ENCODE measurements at places on chromosomes 16 and 17. TPM values are rescaled to one million over a fixed set of nuclear protein-coding genes. Genes with fewer than 3 reads are reported as not detected.

The TAC4 gene
- not detected for total RNA-seq

The DPEP1 gene
- total RNA-seq, result 0.26 TPM

The MRTFB gene
- total RNA-seq, result 4.3 TPM

The STX1B gene
- total RNA-seq, result 3.5 TPM

The TBC1D3 gene
- not detected for total RNA-seq

The NPB gene
- total RNA-seq, result 0.63 TPM

The KRT222 gene
- not detected for total RNA-seq

The ITGB4 gene
- total RNA-seq, result under 0.01 TPM

The CALCOCO2 gene
- total RNA-seq, result 42.1 TPM

The TBX4 gene
- 0.16 TPM for total RNA-seq

The CDT1 gene
- total RNA-seq, result 1.5 TPM

The ABAT gene
- total RNA-seq, result 2.7 TPM

The GPRC5B gene
- 48.9 TPM for total RNA-seq

The SPECC1 gene
- total RNA-seq, result 0.43 TPM

Measured in bronchial smooth muscle cell (primary cell).